ENCODE measurements at places on chromosomes 7 and 10.

DNA sequence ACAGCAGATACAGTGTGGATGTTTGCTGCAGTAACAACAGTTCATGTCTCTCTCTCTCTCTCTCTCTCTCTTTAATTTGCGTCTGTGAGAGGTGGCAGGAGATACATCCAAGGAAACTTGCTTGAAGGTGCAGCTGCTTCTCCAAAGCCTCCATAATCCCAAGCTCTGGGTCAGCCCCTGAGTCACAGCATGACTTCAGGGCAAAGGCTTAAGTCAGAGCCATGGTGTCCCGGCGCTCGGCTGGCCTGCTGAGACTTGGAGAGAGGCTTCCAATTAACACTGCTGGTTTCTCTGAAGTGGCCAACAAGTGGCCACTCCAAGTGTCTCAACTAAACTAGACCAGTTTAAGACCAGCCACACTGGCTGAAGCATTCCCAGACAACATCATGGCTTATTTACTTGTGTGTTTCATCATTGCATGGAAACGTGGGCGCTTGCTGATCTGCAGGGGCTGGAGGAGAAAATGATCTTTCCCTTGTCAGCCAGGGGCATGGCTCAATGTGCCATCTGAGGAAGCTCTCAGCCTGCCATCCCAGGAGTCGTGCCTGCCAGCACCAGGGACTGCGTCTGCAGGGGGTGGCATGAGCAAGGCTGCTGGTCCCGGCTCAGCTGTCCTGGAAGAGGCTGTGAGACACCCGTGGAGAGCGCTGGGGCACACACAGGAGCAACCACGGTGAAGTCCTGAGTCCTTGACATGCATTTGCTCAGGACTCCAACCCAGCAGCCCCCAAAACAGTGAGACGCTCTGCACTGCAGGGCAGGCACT, 254.2 kb downstream of the COBL start:
- DNase-seq = no peak

DNA sequence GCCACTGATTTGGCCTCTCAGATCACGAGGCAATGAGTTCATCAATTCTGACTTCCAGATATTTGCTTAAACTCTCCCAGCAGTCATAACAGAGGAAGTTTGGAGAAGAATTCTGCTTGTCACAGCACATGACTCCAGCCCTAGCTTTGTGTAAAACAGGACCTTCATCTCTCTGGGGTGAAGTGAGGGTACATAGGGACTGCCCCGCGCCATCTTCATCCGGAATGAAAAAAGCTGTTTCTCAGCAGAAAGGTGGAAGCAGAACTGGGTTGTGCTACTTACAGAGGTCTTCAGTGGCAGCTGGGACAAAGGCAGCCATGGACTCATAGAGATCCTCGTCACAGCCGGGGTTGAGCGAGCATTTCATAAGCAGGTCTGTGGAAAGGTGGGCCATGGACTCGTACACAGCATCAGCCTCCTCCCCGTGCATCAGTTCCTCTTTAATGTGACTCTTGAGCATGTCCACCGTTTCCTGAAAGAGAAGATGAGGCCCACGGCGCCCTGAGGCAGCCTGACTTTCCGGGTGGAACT, 58.4 kb upstream of the TM9SF3 start:
- DNase-seq = no peak

- no peak for DNase-seq
These were observed at the start of gene PRKG1 for GRCh38 chr10:51074238-51075028. Gene PRKG1 (plus strand): TSS chr10:51074487.

DNA sequence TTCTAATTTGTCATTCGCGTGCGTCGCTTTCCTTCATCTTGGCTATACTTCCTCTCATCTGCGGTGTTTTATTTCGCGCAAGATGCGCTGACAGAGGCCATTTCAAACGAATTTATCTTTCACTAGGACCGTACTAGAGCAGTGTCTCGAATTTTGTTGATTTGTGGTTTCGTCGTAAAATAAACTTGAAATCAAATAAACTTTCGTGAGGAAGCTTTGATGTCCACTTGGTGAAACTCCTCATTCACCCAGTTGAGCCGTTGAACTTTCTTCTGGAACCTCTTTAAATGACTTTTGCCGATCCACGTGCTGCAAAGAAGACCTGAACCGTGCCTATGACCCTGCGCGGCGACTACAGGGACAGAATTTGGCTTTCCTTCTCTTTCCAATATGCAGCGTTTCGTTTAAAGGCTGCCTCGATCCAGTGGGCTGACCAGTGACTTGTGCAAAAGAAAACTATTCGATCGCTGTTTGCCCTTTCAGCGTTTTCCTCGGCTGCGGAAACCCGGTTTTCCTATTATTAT, 163.9 kb upstream of the PPP1R3A start:
- DNase-seq = no peak

- DNase-seq = no peak
These were observed 323.7 kb upstream of the IGFBP3 start for GRCh38 chr7:46244757-46245156.

GRCh38 chr10:111211706-111212105, 134.9 kb downstream of the ADRA2A start:
- DNase-seq = no peak

GRCh38 chr10:73850863-73851461, 23.4 kb downstream of the CAMK2G start:
- DNase-seq = no peak

- no peak for DNase-seq
These were observed 245.0 kb upstream of the SORCS1 start for GRCh38 chr10:107409522-107409921.

DNA sequence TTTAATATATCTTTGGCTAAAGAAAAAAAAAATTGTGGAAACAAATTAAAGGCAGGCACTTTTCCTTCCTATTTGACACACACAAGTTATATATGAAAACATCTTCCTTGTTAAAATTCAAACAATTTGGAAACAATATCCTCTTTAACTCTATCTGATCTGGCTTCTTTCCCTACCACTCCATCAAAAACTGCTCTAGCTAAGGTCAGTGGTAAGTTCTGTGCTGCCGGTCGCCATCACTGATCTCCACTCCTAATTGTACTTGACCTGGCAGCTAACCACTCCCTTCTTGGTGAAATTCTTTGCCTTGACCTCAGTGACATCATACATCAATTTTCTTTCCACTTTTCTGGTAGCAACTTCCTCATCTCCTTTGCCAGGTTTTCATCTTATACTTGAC, 47.9 kb upstream of the MRLN start:
- DNase-seq = no peak

- DNase-seq = no peak
These were observed 10.4 kb upstream of the TBATA start for GRCh38 chr10:70795613-70796012.

DNA sequence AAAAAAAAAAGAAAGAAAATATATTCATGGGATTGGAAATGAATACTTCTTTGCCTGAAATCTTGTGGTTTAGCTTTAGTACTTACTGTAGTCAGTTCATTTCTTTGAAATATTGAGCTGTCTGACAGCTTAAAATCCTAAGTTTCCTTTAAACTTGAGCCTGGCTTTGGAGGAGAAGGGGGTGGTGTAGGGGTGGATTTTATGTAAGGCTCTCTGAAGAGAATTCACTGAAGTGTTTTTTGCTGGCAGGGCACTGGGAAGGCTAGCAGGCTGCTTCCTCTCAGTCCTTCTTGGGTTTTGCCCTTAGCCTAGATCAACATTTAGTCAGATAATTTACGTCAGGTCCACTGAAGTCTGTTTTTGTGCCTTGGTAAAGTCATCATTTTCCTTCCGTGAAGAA, 516.5 kb downstream of the AUTS2 start:
- DNase-seq = no peak

DNA sequence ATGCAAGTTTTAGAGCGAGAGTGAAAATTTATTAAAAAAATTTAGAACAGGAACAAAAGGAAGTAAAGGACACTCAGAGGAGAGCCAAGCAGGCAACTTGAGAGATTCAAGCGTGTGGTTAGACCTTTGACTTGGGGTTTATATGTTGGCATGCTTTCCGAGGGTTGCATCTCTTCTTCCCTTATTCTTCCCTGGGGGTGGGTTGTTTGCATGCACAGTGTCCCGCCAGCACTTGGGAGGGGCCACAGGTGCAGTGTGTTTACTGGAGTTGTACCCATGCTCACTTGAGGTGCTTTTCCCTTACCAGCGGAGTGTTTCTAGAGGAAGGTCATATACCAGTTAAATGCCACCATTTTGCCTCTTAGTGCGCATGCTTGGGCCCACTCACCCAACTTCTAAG, 96.3 kb downstream of the CHN2 start:
- DNase-seq = no peak

GRCh38 chr7:50592940-50593339, 27.7 kb upstream of the DDC start:
- DNase-seq = no peak

- DNase-seq = no peak
These were observed 18.6 kb upstream of the ZMIZ1 start for GRCh38 chr10:79049931-79050895.

DNA sequence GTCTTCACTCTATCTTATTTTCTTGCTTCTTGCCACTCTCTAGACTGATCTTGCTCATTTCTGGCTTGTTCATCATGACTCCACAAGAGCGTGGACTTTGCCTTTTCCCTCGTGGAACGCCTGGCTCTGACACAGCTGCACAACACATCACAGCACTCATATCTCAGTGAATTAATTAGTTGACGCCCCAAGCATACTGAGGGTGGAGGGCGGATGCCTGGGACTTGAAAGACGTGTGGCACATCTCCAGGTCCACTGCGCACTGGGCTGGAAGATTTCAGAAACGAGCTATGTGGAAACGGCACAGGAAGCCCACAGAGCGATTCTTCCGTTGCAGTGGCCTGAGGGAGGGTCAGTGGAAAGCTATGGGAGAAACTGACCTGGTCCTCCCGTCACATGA, 23.6 kb upstream of the PLEKHA1 start:
- DNase-seq = no peak

DNA sequence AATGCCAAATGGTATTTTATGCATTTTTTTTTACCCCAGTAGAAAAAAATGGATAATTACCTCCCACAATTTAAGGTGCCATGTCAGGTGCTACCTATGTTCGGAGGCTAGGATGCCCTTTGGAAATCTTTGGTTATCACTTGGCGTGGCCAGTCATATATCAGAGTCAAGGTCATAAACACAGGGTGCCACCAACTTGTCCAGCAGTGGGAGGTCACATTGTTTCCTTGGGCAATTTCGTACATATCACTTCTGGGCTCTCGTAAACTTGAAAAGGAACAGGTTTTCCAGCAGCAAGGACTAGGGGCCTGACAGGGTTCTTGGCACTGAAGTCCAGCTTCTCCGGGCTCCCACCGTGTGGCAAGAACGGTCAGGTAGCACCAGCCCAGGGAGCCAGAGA, 48.0 kb upstream of the BHLHA15 start:
- DNase-seq = no peak

- DNase-seq = no peak
These were observed 41.1 kb downstream of the BLVRA start for GRCh38 chr7:43799605-43800004.

GRCh38 chr10:124092860-124093773, at the start of gene CHST15:
Gene CHST15 (minus strand): TSS chr10:124093598. CDS start chr10:124046212, 47,386 bp downstream.
- no peak for DNase-seq

DNA sequence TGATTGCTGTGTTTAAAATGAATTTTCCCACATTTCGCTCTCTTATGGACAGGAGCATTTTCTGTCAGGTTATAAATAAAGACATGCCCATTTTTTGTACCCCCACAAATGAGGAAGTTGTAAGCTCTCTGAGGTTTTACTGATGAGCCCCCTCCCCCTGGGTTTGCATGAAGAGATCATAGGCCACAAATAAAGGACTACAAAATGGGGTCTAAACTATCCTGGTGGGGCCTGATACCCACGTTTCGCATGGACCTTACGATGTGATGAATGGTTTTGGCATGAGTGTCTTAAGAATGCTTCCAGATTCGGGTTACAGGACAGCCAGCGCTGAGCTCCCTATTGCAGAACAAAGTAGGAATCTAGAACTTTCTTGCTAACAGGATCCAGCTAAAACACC, 5.8 kb downstream of the IKZF1 start:
- DNase-seq = no peak

DNA sequence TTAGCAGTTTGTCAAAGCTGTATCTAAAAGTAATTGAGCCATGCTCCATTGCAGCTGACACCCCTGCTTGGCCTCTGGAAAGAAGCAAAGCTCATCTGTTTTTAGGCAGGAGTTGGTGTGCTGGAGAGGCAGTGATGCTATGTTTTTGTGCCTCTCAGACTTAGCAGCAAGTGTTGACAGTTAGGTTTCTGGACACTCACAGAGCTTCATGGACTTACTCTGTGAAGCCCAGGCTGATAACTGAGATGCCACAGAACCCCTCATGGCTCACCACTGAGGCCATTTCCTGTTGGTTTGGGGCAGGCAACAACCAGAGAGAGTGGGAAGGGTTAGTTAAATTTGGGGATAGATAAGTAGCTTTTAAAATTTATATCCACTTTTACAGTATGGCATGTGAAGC, 59.8 kb downstream of the BTAF1 start:
- no peak for DNase-seq

DNA sequence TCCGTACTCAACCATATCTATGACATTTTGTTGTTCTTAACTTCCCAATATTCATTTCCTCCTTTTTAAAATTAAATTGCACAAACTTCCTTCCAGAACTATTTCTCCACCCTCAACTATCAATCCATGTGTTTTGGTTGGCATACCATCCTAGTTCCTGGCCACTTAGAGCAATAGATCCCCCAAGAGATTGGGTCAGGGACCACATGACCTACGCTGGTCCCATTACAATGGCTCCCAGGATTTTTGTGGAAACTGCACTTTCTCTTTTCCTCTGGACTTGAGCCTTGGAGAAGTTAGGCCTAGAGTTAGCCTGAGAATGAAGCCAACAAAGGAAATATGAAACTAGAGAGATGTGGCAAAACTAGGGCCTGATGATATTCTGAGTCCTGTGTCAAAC, 55.7 kb upstream of the CASD1 start:
- no peak for DNase-seq

GRCh38 chr10:74120911-74121310, 29.7 kb downstream of the AP3M1 start:
- DNase-seq = no peak

- no peak for DNase-seq
These were observed 72.4 kb downstream of the AUTS2 start for GRCh38 chr7:69670701-69671100.

GRCh38 chr10:25815236-25815635, 118.8 kb upstream of the MYO3A start:
- DNase-seq = no peak

GRCh38 chr7:143042159-143042789, 9.9 kb upstream of the OR6V1 start:
- DNase-seq = no peak

- DNase-seq = no peak
These were observed 470.0 kb downstream of the SUGCT start for GRCh38 chr7:40604601-40605438.

DNA sequence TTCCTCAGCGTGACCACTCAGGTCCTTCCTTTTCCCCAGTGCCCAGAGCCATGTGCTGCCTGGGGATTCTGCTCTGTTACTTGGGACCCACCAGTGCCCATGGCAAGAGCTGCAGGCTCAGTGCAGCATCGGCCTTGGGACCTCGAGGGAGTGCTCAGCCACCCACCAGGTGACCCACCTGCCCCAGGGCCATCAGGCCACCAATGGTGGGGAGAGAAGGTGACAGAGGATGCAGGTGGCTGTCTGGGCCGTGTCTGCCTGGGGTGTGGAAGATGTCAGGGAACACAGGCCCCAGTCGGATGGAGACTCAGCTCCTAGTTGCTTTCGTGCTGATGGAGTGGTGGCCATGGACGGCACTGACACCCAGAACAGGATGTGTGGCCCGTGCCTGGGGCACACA, 104.7 kb upstream of the FAM20C start:
- no peak for DNase-seq
